ENCODE measurements at places on chromosomes 12 and 14. TPM values are rescaled to one million over a fixed set of nuclear protein-coding genes. Genes with fewer than 3 reads are reported as not detected.

Gene DYRK2
- 23.1 TPM for total RNA-seq

Gene PZP
- total RNA-seq, result not detected

Gene NGB
- total RNA-seq, result not detected

Gene CLEC6A
- not detected for total RNA-seq

Gene MAP1LC3B2
- not detected for total RNA-seq

Gene MORN3
- total RNA-seq, result 0.18 TPM

Gene SPPL3
- 3.6 TPM for total RNA-seq

Gene TEAD4
- 8.8 TPM for total RNA-seq

Gene RPS6KA5
- total RNA-seq, result 0.28 TPM

Gene VRTN
- not detected for total RNA-seq

Gene SLC2A3
- 54.8 TPM for total RNA-seq

Gene KRT75
- not detected for total RNA-seq

Gene HNF1A
- total RNA-seq, result not detected

Gene LIN7A
- total RNA-seq, result 23.9 TPM

Gene OR10G2
- not detected for total RNA-seq

Gene STYK1
- total RNA-seq, result 1.1 TPM

Gene TAS2R9
- total RNA-seq, result not detected

Gene C12orf54
- total RNA-seq, result not detected

Gene KRT82
- total RNA-seq, result not detected

Gene TMCC3
- 0.36 TPM for total RNA-seq

Gene C12orf56
- total RNA-seq, result not detected

Data from IMR-90 (cell line).